ENCODE measurements at places on chromosomes 12 and 14. TPM values are rescaled to one million over a fixed set of nuclear protein-coding genes. Genes with fewer than 3 reads are reported as not detected.

GRCh38 chr12:92995258-92995903 is 66.3 kb upstream of the EEA1 start:
- DNase-seq, result no peak

- no peak for DNase-seq
Observed at GRCh38 chr12:67852701-67853100, 136.5 kb upstream of the IFNG-AS1 start.

- no peak for DNase-seq
Observed at GRCh38 chr14:54794796-54795195, 107.8 kb downstream of the GCH1 start.

DNA sequence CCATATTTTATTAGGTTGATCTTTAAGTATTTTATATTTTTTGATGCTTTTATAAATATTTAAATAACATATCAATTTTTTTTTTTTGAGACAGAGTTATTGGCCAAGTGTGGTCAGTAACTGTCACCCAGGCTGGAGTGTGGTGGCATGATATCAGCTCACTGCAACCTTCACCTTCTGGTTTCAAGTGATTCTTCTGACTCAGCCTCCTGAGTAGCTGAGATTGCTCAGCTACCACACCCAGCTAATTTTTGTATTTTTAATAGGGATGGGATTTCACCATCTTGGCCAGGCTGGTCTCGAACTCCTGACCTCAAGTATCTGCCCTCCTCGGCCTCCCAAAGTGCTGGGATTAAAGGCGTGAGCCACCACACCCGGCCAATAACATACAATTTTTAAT is 71.1 kb downstream of the FUT8 start:
- no peak for DNase-seq

- DNase-seq, result no peak
Observed at GRCh38 chr14:89085737-89086382, 261.4 kb downstream of the TTC8 start.

RGS6 gene
- total RNA-seq, result 20.6 TPM

GRCh38 chr14:79608446-79608845 is 602.9 kb downstream of the DIO2 start:
- no peak for DNase-seq

MGAT4C gene
- total RNA-seq, result 0.71 TPM

GRCh38 chr12:68910128-68910527 is 22.8 kb downstream of the CPM start:
- DNase-seq, result no peak

DNA sequence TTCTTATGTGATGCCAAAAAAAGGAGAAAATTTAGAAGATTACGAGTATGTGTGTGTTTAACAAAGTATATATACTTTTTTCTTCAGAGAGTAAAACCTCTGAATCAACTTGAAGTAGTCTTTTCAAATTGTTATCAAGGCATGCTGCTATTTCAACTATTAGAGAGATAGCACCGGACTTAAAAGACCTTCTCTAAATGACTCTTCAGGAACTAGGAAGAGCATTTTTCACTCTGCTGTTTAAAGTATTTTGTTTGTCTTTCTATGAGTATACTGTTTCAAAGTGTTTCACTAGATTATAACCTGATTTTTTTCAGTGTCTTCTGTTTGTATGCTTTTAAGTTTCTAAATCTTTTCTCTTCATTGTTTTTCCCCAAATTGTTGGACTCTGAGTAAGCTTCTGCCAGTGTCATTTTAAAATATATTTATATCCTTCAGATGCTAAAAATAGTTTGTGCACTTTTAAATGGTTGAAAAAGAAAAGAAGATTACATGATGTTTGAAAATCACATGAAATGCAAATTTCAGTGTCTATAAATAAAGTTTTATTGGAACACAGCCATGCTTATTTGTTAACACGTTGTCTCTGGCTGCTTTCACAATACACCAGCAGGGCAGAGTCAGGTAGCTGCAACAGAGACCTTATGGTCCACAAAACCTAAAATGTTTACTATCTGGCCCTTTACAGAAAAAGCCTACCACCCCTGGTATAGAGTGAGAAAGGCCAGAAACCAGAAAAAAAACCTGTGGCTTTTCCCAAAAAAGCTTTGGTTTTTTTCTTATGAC is 21.3 kb downstream of the CRADD start:
- DNase-seq, result no peak

- peak; percentile 91 for DNase-seq
Observed at GRCh38 chr14:103118018-103118662, 5.1 kb upstream of the TNFAIP2 start.

SLC5A8 gene
- not detected for total RNA-seq

GPR84 gene
- total RNA-seq, result 0.53 TPM

DNA sequence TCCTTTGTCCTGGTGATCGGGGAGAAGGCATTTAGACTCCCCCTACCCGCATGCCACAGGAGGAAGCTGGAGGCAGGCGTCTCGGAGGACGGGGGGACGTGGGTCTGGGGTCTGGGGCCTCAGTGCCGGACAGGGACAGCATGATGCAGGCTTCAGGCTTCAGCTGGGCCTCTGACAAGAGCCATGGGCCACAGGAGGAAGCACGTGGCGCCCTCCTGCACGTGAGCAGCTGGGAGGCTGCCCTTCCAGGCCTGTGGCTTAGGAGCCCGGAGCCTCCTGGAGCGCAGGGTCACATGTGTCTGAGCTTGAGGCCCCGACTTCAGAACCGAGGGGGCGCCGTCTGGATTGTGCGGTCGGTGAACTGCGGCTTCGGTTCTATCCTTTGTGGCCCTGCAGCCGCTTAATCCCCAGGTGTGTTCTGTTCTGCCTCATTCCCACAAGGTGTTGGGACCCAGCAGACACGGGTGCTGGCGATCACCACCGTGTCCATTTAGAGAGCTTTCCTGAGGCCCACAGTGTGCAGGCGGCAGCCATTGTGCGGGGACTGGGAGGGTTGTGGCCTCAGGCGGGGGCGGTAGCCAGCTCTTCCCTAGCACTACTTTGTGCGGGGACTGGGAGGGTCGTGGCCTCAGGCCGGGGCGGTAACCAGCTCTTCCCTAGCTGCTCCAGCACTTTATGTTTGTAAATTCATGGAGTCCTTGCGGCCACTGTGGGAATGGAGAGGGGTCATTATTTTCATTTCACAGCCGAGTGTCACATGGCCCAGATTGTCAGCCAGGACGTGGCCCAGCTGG is 150.2 kb downstream of the ADGRD1 start:
- peak; percentile 69 for DNase-seq

OTUB2 gene
- total RNA-seq, result 0.80 TPM

DNA sequence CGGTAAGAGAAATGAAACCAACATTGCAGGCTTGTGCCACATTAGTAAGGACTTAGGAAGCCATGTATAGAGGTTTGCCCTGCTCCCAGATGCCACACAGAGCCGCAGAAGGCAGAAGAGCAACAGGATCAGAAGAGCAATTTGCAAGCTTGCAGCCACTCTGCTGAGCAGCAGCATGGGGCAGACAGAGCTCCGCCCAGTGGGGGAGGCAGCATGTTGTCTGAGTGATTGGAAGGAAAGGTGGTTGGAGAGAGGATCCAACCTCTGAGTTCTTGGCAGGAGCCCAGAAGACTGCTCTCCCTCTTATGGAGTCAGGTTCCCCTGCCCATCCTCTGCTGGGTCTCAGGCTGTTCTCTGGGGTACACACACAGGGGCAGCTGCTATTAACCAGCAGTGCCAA is 2.3 kb upstream of the KRT6A start:
- no peak for DNase-seq

GRCh38 chr14:36657399-36658122 is 4.1 kb upstream of the PAX9 start:
- DNase-seq, result peak; percentile 65

DNA sequence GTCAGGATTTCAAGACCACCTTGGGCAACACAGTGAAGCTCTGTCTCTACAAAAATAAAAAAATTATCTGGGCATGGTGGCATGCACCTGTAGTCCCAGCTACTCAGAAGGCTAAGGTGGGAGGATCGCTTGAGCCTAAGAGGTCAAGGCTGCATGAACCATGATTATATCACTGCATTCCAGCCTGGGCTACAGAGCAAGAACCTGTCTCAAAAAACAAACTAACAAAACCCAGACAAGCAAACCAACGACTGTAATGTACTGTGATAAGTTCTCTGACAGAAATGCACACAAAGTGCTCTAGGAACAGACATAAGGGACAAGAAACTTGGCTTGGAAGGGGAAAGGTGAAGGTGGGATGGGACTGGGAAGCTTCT is 22.4 kb downstream of the ENTPD5 start:
- DNase-seq, result no peak

DNA sequence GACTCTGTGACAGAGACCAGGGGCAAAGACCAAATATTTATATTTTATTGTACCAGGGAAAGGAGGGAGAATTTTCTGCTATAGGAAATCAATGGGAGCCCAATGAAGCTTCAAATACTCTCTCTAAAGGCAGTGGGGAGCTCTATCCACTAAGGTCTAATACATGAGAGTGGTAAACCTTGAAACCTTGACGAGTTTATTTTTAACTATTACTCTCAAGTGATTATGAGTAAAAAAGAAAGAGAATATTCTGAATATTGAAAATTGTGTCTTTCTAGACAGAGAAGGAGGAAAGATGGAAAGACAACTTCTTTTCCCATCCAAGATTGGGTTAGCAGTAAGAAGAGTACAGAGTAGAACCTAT is 1722.1 kb upstream of the SEL1L start:
- DNase-seq, result no peak

PLEKHH1 gene
- total RNA-seq, result 6.1 TPM

GRCh38 chr12:12282761-12283425 is 16.0 kb upstream of the LRP6 start:
- DNase-seq, result no peak

GRCh38 chr12:122403115-122403770 is 19.2 kb downstream of the CLIP1 start:
- DNase-seq, result no peak

DNA sequence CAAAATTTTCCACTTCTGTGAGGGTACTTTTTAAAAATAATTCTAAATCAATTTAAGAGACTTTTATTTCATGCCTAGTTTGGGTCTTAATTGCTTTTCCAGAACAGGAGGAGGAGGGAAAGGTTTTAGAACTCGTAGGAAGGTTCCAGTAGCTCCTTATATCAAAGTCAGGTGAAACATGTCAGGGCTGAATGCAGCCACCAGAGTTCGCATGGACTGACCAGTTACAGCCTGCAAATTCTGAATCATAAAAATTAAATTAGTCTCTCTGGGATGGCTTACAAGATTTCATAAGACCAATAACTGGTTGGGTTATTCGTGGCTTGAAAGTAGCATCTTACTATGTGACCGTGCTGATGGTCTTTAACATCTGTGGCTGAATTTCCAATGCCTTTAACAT is 397 bp downstream of the BDKRB1 start:
- no peak for DNase-seq

DNA sequence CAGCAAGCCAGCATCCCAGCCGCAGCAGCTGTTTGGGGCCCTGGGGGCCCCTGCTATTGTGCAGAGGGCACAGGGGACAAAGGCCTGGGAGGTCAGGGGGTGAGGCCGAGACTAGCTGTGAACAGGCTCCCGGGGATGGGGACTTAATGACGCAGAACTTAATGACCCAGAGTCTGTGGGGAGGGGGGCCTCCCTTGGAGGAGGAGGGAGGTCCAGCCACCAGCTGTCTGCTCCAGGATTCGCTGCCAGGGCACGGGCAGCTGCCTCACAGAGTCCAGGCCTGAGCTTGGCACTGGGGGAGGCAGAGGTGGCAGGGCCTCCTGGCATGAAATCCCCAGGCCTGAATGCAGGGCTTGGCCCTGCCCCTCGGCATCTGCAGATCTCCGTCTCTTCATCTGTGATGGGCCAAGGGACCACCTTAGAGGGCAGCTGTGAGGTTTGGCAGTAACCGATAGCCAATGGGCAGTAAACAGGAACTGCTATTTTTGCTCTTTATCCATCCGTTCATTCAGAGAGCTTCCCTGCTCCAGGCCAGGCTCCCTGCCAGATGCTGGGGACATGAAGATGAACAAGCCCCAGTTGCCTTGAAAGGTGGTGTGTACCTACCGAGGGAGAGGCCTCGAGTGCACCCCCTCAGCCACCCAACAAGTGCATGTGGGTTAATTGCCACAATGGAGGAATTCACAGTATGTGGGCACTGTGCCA is 6.7 kb downstream of the FAM222A start:
- DNase-seq, result no peak

- DNase-seq, result no peak
Observed at GRCh38 chr12:54054742-54055194, 1.1 kb downstream of the HOXC4 start.

DNA sequence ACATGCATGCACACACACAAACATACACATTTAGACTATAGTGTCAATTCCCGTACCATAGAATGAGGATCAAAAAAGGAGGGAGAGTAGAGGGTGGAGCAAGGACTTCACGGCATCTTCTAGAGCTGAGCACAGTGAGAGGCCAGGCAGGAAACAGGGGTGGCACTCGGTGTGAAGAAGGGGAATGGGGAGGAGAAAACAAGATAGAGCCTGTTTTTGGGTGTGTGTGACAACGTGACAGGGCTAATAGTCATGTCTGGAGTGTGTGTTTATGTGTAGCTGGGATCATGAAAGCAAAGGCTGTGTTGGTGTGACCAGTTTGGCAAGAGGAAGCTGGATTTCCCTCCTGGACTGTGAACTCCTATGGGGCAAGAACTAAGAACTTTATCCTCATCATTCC is 9.9 kb upstream of the ACVR1B start:
- no peak for DNase-seq

DNA sequence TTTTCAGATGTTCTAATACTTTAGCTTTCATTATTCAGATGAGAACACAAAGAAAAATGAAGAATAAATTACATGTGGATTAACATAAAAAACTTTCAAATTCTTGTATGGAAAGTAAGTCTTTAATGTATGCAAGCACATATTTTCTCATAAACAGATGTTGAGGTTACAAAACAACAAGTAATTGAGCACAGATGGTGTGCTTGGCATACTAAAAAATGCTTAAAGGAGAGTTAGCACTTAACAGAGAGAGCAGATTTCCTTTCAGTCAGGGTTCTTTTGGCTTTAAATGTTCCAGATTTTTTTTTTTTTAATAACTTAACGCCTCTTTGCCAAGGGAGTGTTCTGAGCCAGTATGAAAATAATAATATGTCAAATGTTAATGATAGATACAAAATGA is 96.0 kb downstream of the RASSF9 start:
- DNase-seq, result no peak

GRCh38 chr12:93563807-93564538 is 8.5 kb upstream of the SOCS2 start:
- DNase-seq, result no peak

GRCh38 chr12:92608151-92609091 is 94.4 kb upstream of the PLEKHG7 start:
- no peak for DNase-seq

PRICKLE1 gene
- total RNA-seq, result 100 TPM

PAX9 gene
- 5.3 TPM for total RNA-seq

GRCh38 chr12:47272412-47273190 is 192.8 kb upstream of the AMIGO2 start:
- DNase-seq, result no peak

GRCh38 chr14:80059041-80059440 is 152.3 kb downstream of the DIO2 start:
- DNase-seq, result no peak

MYF6 gene
- total RNA-seq, result not detected

DNA sequence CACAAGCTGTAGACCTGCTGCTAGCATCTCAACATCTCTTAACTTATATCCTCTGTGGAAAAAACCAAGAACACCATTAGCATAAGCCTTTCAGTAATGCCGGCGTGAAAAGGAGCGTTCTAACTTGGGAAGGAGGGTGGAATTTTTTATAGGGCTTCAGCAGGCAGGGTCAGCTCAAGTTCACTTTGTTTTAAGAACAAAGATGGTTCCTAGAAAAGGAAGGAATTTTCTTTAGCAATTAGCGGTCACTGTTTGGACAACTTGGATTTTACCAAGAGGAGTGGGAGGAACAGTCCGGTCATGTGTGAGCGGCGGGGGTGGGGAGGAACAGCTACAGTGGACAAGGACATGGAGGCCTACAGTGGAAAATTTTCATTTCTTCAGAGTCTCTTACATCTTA is 35.9 kb downstream of the BBS10 start:
- no peak for DNase-seq

BCL7A gene
- 5.8 TPM for total RNA-seq

All from sciatic nerve (tissue), 2 donors.